ENCODE measurements at places on chromosomes 1 and 21. TPM values are rescaled to one million over a fixed set of nuclear protein-coding genes. Genes with fewer than 3 reads are reported as not detected.
A peak's percentile ranks its signal among the peaks of the same experiment; 100 is the strongest.

- H3K4me3 ChIP-seq: no peak overlapping the region
- DNase-seq: no peak
- no peak overlapping the region for H3K27ac ChIP-seq
Observed at GRCh38 chr1:2151911-2152310, 42.7 kb downstream of the FAAP20 start.

DNA sequence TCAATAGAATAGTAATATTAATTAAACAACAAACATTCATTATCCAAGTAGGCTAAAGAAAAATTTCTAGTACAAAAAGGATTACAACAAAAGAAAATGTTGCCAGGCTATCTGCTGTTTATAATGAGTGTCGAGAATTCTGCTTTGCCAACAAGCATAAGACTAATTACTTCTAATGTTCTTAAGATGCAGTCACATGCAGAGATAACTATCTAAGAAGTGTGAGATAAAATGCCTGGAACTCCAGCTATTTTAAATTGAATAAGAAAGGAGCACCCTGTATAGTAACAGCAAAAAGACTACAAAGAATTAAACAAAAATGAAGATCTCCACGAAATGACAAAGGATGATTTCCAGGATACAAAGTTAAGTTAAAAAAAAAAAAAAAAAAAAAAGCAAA, 59.9 kb downstream of the APP start:
- no peak for DNase-seq
- H3K27me3 ChIP-seq: peaks cover 4% of the 10 kb centered on the region
- peaks cover 49% of the 10 kb centered on the region for H3K4me1 ChIP-seq
- H3K4me3 ChIP-seq: no peak overlapping the region
- peaks cover 31% of the 10 kb centered on the region for H3K36me3 ChIP-seq

GRCh38 chr21:35190201-35190701, 141.1 kb upstream of the RUNX1 start:
- peaks cover 4% of the 10 kb centered on the region for H3K4me1 ChIP-seq
- H3K4me3 ChIP-seq: no peak overlapping the region
- DNase-seq: no peak

DNA sequence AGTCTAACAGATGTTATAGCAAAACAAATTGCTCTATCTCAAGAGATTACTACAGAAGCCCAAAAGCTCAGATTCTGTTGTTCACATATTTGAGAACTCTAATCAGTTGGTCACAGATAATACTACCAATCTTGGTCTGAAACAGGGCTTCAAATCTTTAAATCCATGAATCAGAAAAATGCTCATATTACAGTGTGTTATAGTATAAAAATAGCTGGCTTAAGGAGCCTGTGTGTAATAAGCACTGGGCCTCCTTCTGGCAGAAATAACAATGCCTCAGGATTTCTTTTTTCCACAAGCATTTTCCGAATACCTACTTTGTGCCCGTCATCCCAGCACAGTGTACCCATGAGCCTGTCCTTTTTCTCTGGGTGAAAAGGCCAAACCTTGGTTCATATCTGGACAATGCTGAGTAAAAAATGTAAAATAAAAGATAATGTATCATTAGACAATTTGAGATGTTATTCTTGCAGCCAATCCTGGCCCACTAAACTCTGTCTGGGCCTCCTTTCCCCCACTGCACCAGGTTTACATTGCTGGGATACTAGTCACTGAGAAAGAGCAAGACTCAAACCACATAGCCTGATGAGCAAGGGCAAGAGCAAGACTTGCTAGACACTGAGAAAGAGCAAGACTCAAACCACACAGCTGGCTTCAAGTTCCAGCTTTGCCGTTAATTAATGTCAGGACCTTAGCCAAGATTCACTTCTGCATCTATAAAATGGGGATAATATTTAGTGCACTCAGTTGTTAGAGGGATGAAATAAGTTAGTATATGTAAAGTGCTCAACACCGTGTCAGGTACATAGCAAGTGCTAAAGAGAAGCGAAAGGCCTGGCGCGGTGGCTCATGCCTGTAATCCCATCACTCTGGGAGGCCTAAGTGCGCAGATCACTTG, 17.0 kb upstream of the ADAR start:
- no peak for DNase-seq
- no peak overlapping the region for H3K4me3 ChIP-seq
- peaks cover 19% of the 10 kb centered on the region for H3K4me1 ChIP-seq
- peaks cover 2% of the 10 kb centered on the region for H3K27me3 ChIP-seq
- H3K27ac ChIP-seq: peak overlapping the region; percentile 21

PLA2G2D gene
- not detected for total RNA-seq
